NCI-H226 (cell line): ENCODE measurements at places on chromosomes 12 and 14.
A peak's percentile ranks its signal among the peaks of the same experiment; 100 is the strongest.

DNA sequence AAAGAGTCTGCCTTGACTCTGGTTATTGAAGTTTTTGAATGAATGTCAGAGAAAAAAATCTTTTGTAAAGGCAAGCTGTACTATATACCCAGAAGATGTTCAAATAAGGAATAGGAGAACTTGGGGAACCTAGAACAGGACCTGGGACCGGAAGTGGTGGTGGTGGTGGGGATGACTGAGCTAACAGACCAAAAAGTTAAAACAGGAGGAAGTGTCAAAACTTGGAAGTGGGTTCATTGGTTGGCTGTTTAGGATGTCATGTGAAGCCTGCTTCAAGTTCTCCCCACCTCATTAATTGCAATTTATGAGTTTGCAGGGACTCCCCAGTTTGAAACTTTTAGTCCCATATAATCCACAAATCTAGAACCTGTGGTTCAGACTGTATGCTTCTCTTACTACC, 26.2 kb downstream of the PLXNC1 start:
- DNase-seq: no peak

- no peak for DNase-seq
These were observed 10.9 kb upstream of the TAC3 start for GRCh38 chr12:57027011-57027804.

- DNase-seq: peak; percentile 20
These were observed 2.4 kb downstream of the ADCY4 start for GRCh38 chr14:24332268-24332993.

- no peak for DNase-seq
These were observed 10.8 kb downstream of the TSPAN9 start for GRCh38 chr12:3087758-3088650.

DNA sequence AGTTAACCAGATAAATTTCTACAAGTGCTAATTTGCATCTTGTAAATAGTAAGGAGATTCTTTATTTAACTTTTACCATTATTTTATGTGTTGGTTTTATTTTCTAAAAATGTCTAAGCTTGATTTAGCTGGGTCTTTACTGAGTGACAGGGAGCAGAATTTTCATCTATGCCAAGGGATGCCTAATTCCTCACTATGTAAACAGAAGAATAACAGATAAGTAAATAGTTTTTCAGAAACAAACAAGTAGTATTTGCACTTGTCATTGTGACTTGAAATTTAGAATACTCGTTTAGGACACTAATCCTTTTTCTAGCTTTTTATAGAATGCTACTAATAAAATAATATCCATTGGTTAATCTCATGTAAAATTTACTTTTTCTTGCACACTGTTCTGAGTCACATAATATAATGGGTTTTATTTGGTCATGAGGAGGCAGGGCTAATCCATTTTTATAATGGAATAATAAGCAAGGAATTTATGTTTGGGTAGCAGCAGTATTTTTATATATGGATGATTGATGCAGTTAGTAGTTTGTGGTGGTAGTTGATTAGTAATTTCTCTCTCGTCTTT, 746.5 kb downstream of the SLC6A15 start:
- no peak for DNase-seq

- DNase-seq: no peak
These were observed 69.8 kb upstream of the IFNG-AS1 start for GRCh38 chr12:67919406-67919805.

DNA sequence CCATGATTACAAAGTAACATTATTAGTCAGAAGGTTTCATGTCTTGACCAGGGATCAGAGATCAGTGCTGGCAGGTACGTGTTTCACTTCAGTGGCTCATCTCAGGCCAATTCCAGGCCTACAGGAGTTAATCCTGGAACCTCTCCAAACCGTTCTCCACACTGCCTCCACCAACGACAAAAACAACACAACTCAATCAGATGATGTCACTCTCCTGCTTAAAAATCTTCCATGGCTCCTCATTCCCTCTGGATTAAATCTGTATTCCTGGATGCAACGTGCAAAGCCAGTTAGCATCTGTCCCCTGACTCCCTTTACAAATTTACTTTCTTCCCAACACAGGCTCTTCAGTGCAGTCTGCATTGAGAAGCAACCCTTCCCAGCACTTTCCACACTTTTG, 34.3 kb upstream of the TXNRD1 start:
- peak; percentile 51 for DNase-seq

GRCh38 chr12:19872621-19873540, 433.6 kb downstream of the AEBP2 start:
- DNase-seq: no peak

DNA sequence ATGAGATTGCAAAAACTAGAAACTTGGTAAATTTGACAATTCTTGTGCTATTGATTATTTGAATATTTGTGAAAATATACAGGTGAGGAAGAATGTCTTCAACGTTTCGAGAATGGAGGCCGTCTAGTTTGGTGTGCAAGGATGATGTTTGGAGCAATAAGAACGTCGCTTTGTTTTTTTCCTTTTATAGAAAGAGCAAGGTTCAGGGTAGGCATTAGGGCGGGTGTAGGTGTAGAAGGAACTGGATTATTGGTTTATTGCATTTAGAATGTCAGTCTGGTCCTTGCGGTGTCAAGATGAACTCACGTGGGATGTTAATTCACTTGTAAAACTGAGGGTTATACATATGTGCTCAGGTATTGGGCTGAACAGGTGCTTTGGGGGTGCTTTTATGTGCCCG, 1.1 kb downstream of the RPS26 start:
- no peak for DNase-seq

DNA sequence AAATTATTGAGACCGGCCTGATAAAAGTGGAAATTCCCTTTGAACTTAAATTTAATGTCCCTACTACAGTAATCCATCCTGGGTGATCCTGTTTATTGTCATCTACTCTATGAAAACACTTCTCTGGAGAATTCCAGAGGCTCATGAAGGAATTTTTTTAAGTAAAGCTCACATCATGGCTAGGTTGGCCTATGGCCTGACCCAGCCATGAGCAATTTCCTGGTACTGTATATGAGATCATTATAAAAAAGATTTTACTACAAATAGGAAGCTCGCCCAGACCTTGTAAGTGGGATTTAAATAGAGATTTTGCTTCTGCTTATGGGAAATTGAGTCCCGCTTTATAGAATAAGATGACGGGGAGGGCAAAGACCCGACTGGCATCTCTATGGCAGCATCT, 215.5 kb downstream of the DPF3 start:
- no peak for DNase-seq

GRCh38 chr12:130825771-130826150, 13.3 kb downstream of the STX2 start:
- DNase-seq: no peak

DNA sequence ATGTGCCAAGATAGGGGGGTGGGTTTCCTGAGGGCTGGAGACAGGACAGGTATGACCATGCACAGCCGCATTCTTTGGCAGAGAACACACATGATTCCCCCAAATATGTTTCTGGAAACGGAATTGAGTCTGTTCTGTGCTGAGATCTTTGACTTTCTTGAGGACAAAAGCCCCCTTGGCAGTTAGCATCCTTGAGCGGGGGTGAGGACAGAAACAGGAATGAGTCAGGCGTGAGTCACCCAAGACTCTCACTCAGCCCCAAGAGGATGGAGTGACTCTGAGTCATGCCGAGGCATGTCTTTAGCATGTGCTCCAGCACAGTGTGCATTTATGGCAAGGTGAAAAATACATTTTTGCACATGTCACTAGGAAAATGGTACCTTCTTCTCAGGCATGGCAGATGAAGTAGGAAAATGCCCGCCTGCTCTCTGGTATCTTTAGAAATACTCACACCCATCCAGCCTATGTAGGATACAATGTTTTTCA, 52.1 kb downstream of the DAD1 start:
- peak; percentile 93 for DNase-seq

- no peak for DNase-seq
These were observed 14.7 kb downstream of the GALNT9 start for GRCh38 chr12:132314516-132315233.

- DNase-seq: no peak
These were observed 25.6 kb upstream of the DBX2 start for GRCh38 chr12:45076417-45077026.

DNA sequence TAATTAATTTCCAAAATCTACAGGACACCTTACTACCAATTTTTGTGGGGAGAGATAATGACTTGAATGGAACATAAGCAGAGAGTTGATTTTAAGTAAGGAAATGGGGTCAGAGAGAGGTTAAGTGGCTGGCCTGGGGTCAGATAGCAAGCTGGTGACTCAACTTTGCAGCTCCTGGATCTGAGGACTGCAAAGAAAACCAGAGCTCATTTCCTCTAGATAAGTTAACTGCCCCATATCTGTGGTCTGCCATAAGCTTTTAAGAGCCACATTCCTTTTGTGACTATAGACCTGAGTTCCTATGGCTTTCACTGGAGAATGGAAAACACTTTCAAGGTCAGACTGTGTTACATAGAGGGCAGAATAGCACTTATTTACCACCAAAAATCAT, 201.2 kb upstream of the PRICKLE1 start:
- peak; percentile 91 for DNase-seq

DNA sequence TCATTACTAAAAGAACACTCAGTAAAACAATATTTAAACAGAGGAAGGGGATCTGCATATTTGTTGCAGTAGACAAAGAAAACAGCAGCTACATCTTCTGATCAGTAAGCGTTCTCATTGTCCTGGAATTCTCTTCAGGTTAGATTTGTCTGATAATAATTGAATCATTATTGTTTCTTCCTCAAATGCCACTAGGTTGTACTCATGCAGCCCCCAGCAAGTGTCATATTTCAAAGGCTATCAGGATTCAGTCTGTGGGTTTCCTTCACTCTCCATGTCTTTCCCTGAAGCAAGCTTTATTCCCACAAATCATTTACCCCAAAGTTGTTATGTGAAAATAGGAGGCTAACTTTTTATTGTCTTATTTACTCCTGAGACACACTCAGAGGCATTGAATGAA, 14.7 kb downstream of the PIK3C2G start:
- DNase-seq: no peak

- no peak for DNase-seq
These were observed 187.7 kb upstream of the DCN start for GRCh38 chr12:91370086-91370868.

- DNase-seq: peak; percentile 28
These were observed 37.5 kb upstream of the DTX1 start for GRCh38 chr12:113019025-113019424.

DNA sequence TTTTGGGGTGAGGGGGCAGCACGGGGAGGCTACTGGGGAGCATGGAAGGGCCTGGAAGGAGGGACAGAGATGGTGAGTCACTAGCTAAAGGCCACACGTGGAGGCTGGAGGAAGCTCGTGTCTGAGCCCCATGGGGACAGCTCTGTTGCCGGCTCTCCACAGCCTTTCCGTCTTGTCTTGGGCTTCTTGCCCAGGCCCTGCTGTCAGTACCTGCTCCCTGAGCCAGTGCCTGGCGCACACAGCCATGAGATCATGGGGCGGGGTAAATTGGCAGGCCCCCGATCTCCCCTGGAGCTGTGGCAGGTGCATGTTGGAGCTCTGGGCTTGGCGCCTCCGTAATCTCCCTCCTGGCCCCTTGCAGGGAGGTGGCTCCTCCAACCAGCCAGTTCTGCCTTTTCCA, 16.1 kb upstream of the KRT80 start:
- DNase-seq: peak; percentile 85

DNA sequence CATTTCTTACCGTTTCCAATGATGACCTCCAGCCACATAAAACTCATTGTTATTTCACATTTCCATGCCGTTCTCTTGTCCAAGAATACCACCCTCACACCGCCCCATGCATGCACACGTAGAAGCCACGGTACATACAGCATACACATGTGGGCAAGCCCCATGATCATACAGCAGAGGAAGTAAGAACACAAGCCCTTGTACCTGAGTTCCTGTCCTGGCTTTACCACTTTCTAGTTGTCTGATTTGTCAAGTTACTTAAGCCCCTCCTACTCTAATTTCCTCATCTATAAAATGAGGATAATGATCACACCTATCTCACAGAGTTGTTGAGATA, 59.9 kb downstream of the DUSP16 start:
- no peak for DNase-seq

DNA sequence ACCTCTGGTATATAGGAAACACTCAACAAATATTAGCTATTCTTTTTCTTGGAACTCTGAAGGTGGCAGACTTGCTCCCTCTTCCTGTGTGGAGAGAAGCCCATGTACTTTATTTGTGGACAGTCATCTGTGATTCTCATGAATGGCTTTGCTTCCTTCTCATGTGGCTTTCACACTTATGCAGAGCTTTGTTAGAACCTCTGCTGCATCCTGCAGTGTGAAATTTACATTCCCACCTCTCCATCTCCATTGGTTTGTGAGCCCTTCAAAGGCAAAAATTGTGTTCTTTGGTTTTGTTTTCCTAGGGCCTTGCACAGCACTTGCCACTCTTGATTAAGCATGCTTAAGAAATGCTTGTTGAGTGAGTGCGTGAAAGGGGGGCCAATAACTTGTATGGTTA, 51.9 kb downstream of the BICD1 start:
- DNase-seq: no peak

- no peak for DNase-seq
These were observed 66.0 kb downstream of the SLC38A6 start for GRCh38 chr14:61047021-61047420.

DNA sequence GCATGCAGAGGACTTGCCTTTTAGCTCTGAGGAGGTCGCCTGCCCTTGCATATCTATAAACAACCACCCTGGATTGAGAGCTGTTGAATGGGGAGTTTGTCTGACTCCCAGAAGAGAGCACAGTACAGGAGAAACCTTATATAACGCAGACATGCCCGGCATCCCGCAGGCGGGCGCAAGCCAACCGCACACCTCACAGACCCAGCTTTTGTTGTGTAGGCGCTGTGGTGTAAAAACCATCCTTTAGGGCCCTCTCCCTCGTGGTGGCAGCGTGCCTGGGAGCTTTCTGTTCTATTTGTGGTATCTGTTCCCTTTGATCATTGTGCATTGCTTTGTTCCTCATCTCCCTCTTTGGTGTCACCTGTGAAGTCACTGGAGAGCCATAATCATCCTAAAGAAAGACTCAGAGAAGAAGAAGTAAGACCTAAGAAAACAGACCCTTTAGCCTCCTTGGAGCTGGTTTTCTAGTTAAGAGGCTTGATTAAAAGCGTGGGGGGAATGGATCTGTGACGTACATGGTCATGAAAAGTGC, 77.7 kb downstream of the ETV6 start:
- DNase-seq: no peak

DNA sequence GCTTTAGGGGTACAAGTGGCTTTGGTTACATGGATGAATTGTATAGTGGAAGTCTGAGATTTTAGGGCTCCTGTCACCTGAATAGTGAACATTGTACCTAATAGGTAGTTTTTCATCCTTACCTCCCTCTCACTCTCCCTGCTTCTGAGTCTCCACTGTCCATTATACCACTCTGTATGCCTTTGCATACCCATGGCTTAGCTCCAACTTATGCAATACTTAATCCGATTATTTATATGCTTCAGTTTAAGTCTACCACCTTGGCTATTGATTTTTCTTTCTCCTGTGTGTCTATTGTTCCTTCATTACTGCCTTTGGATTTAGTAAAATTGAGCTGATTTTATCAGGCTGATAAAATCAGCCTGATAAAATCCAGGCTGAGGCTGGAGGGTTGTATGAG, 30.5 kb upstream of the C12orf71 start:
- DNase-seq: peak; percentile 28

GRCh38 chr14:72739446-72740405, 154.2 kb downstream of the DPF3 start:
- DNase-seq: no peak
